Stimulated activated CD4-positive, alpha-beta T cell treated with anti-CD3 and anti-CD28 coated beads, Interleukin-1b, Interleukin-23, amount 100 ng/mL, for 24 hours (primary cell): ENCODE measurements at places on chromosomes 5 and 9.

GRCh38 chr9:13629067-13629466, 349.6 kb upstream of the MPDZ start:
- DNase-seq = no peak

DNA sequence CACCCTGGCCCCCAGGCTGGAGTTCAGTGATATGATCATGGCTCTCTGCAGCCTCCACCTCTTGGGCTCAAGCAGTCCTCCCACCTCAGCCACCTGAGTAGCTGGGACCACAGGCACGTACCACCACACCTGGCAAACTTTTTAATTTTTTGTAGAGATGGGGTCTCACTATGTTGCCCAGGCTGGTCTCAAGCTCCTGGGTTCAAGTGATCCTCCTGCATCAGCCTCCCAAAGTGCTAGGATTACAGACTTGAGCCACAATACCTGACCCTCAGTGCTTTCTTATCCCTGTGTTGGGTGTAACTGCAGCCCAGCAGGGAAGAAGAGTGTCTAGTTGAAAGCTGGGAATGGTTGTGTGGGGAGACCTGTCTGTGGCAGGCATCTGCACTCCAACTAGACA, 10.9 kb downstream of the PTPA start:
- no peak for DNase-seq

DNA sequence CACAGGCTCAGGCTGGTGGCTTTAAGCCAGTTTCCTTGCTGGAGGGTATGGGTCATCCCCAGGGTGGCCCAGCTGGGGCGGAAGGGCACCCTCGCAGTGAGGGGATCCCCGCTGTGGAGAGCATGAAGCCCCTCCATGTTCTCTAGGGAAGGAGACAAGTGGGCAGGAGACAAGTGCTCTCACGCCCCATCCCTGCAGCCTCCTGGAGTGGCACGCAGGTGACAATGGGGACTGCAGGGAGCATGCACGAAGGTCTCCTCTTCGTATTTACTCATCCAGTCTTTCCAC, 83.3 kb downstream of the GTF3C4 start:
- DNase-seq = no peak

DNA sequence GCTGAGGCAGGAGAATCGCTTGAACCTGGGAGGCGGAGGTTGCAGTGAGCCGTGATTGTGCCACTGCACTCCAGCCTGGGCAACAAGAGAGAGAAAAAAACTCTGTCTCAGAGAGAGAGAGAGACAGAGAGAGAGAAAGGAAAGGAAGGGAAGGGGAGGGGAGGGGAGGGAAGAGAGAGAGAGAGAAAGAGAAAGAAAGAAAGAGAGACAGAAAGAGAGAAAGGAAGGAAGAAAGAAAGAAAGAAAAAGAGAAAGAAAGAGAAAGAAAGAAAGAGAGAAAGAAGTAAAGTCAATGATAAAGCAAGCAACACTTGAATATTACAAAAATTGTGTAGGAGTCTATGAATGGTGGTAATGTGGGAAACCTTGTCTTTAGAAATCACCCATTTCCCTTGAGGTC, 133.6 kb upstream of the MSX2 start:
- DNase-seq = no peak

DNA sequence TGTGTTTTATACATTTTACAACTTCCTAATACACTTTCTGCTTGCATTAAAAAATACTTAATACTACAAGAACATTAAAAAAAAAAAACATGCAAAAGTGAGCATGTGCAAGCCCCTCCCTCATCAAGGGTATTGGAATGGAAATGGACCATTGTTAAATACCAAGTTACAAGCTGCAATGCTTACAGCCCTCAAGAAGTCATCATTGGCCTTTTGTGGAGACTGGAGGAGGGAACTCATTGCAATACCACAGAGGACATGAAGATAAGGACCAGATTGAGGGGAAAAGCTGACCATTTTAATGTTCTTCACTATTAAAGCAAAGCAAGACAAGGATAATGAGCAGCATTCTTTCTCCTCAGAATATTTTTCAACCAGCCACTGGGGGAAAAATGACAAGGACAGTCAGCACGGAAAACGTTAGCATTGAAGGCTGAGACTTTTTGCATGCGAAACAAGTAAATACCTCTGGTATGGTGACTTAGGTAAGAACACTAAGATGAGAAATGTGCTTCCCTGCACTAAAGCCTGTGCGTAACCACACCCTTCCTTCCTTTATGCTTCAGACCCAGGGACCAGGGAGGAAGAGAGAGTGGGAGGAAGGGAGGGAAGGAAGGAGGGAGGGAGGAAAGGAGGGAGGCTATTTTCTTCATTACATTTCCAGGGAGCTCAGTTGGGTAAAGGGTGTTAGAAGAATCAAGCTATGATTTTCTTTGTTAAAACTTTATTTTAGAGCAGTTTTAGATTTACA, 141.1 kb upstream of the RAPGEF1 start:
- no peak for DNase-seq

GRCh38 chr9:18923167-18923566, 109.8 kb downstream of the SAXO1 start:
- no peak for DNase-seq

GRCh38 chr5:14640765-14641164, 23.8 kb upstream of the OTULIN start:
- DNase-seq = no peak

GRCh38 chr5:133337795-133338445, 274.4 kb downstream of the FSTL4 start:
- no peak for DNase-seq

GRCh38 chr5:10216107-10216506, 33.6 kb downstream of the ATPSCKMT start:
- no peak for DNase-seq

GRCh38 chr9:135141183-135141774, 53.8 kb downstream of the OLFM1 start:
- no peak for DNase-seq

GRCh38 chr5:116370149-116370548, 204.5 kb downstream of the SEMA6A start:
- DNase-seq = no peak
